ENCODE measurements at places on chromosomes 2 and 18. TPM values are rescaled to one million over a fixed set of nuclear protein-coding genes. Genes with fewer than 3 reads are reported as not detected.

FAM110C gene
- not detected for total RNA-seq

POU3F3 gene
- 2.3 TPM for total RNA-seq

CBLN2 gene
- 0.18 TPM for total RNA-seq

NCK2 gene
- 50.5 TPM for total RNA-seq

ZAP70 gene
- total RNA-seq = 0.30 TPM

ERICH2 gene
- total RNA-seq = 0.68 TPM

ANKRD62 gene
- total RNA-seq = not detected

NFE2L2 gene
- total RNA-seq = 40.2 TPM

HTR2B gene
- 0.15 TPM for total RNA-seq

STRN gene
- 33.1 TPM for total RNA-seq

ERBB4 gene
- total RNA-seq = 3.0 TPM
